ENCODE measurements at places on chromosomes 1 and 21.
A peak's percentile ranks its signal among the peaks of the same experiment; 100 is the strongest.

- DNase-seq: no peak
Measured at GRCh38 chr1:203934027-203934426, 72.6 kb downstream of the SNRPE start.

DNA sequence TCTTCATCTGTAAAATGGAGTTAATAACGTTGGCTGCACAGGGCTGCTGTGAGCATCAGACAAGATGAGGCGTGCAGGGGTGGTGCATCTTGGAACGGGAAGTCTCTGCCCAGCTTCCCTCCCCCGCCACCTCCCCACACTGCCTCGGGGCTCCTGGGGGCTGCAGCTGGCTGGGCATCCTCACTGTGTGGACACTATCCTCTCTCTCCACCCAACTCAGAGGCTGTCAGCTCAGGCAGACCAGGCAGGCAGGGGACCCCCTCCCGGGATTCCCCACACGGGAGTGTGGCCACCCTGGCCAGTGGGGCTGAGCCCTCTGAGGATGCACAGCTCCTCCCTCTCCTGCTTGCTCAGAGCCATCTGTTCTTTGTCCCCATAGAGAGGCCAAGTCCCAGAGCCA is 122.7 kb downstream of the CCDC185 start:
- DNase-seq: no peak

- no peak for DNase-seq
Measured at GRCh38 chr1:202770135-202770534, 38.1 kb downstream of the KDM5B start.

DNA sequence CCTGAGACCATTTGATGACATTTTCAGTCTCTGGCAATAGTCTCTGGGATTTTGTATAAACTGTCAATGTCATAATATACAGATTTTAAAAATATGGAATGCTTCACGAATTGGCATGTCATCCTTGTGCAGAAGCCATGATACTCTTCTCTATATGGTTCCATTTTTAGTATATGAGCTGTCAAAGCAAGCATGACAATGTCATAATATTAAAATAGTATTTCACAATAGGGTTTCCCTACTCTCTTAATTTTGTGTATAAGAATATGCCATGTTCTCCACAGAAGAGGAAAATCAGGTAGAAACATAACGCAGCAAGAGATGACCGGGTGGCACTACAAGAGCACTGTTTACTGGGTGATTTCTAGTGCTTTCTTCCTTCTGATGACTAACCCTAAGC is 8.3 kb upstream of the DIPK1A start:
- DNase-seq: no peak

- DNase-seq: no peak
Measured at GRCh38 chr1:26278303-26278702, 1.6 kb upstream of the SH3BGRL3 start.

GRCh38 chr1:234477386-234478151 is 1.4 kb downstream of the TARBP1 start:
- no peak for DNase-seq

DNA sequence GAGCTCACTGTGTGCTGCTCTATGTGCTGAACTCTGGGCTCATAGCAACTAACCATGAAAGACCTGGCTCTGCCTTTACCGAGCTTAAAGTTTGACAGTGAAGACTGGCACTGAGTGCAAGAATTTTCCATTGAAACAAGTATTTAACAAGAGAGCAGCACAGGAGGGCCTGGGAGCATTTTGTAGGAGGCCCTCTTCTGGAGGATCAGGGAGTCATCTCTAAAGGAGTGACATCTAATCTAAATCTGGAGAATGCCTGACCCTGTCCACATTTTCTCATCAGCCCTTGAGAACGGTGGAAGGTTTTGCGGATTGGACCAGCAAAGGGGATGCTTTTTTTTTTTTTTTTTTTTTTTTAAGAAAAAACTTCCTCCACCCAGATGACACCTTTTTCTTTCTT is 150.8 kb downstream of the ROR1 start:
- DNase-seq: no peak

GRCh38 chr1:151864411-151864810 is 10.9 kb upstream of the THEM5 start:
- DNase-seq: no peak

DNA sequence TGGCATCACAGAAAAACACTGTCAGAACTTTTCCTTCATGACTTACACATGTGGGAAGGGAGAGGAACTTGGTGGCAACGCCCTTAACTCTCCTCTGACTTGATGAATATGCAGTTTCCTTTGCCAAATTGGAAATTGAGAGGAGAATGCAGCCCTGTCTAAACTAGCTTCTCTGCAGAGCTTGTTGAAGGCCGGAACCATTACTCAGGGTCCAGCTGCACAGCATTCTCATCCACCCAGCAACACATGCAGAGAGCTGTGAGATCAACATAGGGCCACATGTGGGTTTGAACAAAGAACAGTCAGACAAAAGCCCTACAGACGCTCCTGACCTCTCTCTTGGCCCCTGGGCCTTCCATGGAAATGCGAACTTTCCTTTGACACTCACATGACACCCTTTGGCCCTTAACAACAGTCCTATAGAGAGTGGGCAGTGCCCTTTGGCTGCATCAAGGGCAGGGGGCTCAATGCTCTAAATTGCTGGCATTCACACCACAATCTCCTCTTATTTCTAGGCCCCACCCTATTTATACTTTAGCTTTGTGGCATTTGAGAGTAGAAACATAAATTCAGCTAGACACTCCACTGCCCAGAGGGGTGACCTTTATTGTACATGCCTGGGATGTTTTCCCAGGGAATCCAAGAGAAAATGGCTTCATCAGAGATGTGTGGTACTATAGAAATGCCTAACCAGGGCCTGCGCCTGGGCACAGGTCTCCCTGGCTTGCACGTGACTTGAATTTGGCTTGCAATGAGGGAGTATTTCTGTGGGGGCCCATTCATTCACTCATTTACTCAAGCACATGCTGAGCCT is 64.4 kb downstream of the CDC7 start:
- DNase-seq: no peak

- DNase-seq: no peak
Measured at GRCh38 chr1:180425952-180426351, 76.4 kb downstream of the ACBD6 start.

DNA sequence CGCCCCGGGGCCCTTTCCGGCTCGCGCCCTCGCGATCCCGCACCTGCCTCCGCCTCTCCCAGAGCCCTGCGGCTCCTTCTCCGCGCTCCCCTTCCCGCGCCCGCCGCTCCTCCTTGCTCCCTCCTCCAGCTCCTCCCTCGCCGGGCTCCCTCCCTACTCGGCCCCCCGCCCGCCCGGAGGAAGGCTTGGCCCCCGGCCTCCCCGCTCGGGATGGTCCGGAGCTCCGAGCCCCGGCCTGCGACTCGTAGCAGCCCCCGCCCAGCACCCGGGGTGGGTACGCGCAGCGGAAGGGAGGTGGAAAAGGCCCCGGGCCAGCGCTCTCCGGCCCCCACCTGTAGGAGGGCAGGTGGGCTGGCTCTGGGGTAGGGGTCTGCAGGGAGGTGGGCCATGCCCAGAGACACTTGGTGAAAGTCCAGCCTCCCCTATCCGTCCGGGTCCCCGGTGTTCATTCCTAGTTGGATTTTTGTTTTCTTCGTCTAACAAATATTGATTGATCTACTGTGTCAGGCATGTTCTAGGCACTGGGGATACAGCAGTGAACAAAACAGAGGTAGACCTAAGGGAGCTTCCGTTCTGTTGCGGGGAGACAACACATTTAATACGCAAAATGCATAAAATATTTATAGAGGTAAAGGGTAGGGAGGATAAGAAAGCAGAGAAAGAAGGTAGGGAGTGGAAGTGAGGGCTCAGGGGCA is at the start of gene HTR1D:
TSS of gene HTR1D (minus strand) at position 82 of the 695 bp plus-strand sequence. CDS start 23,283 bp downstream, outside the sequence.
- no peak for DNase-seq

GRCh38 chr1:166971252-166971651 is 4.1 kb downstream of the ILDR2 start:
- DNase-seq: no peak

DNA sequence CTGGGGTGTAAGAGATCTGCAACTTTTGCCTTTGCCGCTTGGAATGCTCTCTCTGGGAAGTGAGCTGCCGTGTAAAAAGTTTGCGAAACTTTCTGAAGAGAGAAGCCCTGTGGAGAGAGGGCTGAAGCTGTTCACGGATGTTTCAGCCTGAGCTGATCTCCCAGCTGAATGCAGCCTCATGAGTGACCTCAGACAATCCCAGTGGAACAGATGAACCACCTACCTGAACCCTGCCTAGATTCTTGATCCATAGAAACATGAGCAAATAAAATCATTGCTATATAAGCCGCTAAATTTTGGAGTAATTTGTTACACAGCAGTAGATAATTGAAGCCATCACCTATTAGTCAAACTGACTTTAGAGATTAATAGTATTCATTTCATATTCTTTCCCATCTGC is 4.4 kb upstream of the ALG6 start:
- no peak for DNase-seq

DNA sequence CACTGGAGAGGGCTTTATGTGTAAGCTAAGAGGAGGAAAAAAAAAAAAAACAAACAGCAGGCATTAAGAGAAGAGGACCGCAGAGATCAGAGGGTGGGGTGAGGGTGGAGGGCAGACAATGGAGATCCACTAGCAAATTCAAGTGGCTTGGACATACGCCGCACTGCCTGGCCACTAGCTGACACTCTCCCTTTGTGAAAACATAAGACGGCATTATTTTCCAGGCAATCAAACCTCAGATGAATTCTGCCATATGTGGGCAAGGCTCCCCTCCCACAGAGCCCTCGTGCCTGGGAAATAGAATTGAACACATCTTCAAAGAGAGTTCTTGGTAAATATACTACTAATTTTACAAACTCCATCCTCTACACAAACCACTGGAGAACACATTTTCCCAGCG is 53.6 kb downstream of the ERG start:
- no peak for DNase-seq

DNA sequence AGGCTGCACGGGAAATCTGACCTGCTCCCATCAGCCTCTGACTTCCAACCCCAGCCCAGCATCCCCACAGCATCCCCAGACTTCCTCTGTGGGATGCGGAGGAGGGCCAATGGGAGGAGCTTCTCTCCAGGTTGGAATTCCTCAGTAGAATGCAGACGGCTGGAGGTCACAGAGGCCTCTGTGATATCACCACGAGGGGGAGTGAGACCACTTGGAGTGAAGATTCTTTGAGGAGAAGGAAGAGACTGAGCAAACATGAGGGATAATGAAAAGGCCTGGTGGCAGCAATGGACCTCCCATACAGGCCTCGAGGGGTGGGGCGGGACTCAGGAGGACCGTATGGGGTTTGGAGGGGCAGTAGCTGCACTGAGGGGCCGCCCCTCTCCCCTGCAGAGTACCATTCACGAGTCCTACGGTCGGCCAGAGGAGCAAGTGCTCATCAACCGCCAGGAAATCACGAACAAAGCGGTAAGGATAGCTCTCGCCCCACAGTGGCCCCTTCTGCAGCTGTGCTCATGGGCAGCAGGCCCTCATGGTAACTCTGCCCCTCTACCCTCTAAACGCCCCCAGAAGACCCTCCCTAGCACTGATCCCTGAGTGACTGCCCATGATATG is at the start of gene CATSPER4:
TSS of gene CATSPER4 (plus strand) at position 230 of the 615 bp plus-strand sequence. CDS start at position 256, 26 bp downstream.
- no peak for DNase-seq

DNA sequence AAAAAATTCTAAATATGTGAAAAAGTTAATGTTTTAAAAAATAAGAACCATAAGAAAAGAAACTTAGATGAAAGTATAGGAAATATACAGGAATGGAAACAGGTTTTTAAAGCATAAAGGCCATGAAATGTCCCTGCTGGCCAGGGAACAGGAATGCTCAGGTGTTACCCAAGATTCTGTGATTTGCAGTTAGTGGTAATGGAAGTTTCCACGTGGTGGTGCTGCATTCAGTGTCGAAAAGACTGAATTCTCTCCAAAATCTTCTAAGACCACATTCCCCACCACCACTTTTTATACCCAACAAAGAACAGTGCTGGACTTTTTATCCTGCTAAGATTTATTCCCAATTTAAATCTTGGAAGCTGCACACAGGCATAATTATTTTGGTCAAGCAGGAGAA is 126.2 kb downstream of the PRRX1 start:
- DNase-seq: no peak

- DNase-seq: peak; percentile 66
Measured at GRCh38 chr1:214427871-214428277, 123.5 kb downstream of the PTPN14 start.

- DNase-seq: no peak
Measured at GRCh38 chr1:113804421-113805255, 7.6 kb downstream of the RSBN1 start.

DNA sequence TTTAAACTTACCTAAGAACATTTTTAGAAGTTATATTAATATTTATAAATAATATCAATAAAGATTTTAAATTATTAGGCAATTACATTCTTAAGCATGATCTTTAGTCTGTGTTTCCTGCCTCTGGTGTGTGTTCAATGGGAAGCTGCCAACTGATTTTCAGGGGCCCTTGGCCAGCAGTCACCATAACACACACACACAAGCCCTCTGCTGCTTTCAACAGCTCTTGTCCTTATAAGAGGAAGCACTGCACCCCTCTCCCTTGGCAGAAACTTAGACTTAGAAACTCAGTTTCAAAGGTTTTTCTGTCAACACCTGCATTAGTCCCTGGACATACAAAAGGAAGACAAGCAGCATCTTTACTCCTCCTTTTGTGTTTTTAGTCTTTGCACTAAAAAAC is 81.4 kb downstream of the VAV3 start:
- DNase-seq: no peak

- DNase-seq: no peak
Measured at GRCh38 chr1:5599541-5599940, 392.7 kb downstream of the NPHP4 start.

DNA sequence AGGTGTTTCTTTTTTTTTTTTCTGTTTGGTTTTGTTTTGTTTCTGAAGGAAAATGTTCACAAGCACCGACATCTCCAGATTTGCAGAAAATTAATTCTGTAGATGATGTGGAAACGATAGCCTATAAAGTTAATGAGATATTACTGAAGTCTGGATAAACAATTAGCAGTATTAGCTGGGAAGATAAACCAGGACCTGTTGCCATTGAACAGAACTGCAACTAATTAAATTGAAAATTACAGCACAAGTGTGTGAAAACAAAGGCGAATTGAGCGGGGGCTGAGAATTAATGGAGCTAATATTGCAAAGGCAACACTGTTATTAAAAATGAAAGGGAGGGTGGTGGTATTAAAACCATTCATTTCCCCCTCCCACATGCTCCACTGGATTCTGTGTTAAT is 107.5 kb upstream of the AJAP1 start:
- no peak for DNase-seq

DNA sequence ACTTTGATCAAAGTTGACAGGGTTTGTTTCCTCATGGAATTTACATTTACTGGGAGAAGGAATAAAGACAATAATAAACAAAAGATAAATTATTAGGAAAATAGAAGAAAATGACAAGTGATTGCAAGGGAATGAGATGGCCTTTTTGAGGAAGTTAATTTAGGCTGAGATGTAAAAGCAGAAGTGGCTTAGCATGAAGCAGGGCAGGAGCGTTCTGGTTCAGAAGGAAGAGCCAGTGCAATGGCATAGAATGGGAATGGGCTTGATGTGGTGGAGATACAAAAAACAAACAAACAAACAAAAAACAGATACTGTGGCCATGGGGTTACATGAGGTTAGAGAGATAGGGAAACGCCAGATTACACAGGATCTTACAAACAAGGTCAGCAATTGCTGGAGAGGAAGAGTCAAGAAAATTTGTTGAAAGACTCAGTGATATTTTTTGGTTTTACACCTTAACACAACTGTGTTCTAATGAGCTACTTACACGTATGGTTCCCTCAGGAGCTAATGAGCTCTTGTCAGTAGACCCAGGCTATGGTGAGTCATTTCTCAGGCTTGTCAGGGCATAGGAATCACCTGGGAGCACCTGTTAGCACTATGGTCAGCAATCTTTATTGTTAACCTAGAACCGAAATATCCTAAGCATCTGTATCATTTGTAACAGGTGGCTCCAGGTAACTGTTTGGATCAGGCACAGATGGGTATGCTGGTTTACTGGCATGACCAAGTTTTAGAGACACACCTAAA is 8.7 kb upstream of the CADM3 start:
- DNase-seq: no peak

- no peak for DNase-seq
Measured at GRCh38 chr1:173048621-173049321, 2.0 kb downstream of the TNFSF18 start.

Data from activated naive CD8-positive, alpha-beta T cell treated with anti-CD3 and anti-CD28 coated beads, Interleukin-2, amount 10 ng/mL, durations not matched to agents 7 days and 5 days (primary cell).